HFFc6 (cell line): ENCODE measurements at places on chromosomes 5 and 9.

- no peak for DNase-seq
Observed at GRCh38 chr5:76326577-76327302, 76.3 kb upstream of the IQGAP2 start.

DNA sequence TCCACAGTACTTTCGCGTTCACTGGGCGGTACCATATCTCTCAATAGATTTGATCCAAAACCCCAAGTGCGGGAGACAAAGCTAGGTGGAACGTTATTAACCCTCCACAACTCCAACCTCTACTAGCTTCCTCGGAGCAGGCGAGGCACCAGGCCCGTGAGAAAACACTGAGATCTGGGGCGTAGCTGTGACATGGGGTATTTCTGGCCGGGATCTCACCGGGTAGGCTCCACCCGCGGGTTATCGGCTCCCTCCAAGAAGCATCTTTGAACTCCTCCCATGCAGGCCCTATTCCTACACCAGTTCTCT lies 350 bp upstream of the SLC25A46 start:
- no peak for DNase-seq

- no peak for DNase-seq
Observed at GRCh38 chr5:114782869-114783268, 386.8 kb downstream of the TRIM36 start.

DNA sequence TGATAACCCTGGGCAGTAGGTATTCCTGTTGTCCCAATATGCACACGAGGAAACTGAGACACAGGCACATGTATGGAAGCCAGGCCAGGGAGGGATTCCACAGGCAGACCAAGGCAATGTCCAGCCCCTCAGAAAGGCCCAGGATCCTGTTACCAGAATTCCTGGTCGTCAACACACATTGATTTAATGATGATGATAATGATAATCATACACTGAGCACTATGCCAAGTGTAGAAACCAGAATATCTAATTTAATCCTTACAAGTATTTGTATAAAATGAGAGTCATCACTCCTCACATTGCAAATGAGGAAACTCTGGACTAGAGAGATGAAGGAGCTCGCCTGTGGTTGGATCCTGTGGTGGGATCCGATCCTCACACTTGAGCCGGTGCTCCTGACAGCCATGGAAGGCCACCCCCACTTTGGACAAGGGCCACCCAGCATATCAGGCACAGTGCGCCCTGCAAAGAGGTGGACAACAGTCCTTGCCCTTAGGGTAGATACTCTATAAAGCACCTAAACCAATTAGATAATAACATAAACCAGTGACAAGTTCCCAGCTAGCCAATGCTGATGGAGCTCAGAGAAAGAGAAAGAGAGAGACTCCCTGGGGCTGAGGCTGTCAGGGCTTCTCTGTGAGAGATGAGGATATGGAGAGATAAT lies 185.3 kb downstream of the SLIT3 start:
- no peak for DNase-seq

GRCh38 chr5:139982975-139983240 lies 60.2 kb downstream of the NRG2 start:
- DNase-seq = peak; percentile 34

DNA sequence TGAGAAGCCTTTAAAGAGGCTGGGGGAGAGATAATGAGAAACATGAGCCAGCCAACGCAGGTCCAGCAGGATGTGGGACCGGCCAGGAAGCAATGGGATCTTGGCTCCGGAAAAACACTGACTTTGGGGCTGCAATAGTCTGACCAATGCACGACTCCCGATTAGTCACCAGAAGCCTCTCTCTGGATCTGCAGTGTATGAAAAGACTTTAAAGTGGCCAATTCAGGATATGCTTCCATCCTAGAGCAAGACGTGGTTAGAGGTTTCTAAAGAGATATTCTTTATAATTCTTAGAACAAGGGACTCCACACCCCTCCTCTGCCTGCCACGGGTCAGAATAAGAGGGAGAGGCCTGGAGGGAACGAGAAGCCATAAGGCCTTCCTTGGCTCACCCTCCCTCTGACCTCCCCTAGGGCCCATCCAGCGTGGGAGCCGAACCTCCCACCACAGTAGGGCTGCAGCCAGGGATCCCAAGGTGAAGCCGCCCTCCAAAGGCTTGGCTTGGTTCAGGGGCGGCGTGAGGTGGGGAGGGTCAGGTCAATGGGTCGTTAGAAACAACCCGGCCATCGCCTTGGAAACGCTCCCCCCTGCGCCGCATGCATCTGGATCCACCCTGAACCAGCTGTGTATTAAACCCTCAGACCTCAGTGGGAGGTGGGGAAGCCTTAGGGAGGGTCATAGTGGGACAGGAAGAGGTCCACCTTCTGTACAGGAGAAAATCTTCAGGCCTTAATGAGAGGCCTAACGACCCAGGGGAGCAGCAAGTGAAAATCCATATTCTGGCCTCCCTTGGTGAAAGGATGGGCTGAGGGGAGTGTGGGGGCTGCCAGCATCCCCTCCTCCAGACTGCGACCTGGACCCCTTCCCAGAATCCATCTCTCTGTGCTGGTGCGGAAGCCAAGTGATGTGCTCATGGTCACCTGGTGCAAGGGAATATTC lies 11.1 kb downstream of the FGF1 start:
- peak; percentile 67 for DNase-seq

- no peak for DNase-seq
Observed at GRCh38 chr9:134342746-134343115, 16.5 kb downstream of the RXRA start.

DNA sequence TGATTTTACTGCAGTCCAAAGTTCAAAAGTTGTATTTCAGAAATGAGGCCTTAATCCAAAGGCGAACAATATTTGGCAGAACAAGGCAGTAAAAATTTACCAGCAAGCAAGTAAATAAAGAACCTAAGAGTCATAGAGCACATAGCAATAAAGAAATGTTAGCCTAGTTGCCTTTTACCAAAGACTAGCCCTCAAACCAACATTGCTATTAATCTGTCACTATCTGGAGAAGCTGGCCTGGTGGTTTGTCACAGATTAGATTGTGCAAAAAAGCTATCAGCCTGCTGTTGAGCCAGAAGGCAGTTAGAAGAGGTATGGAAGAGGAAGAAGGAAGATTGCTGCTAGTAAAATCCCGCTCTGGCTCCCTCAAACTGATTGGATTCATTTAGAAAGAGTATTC lies 304.7 kb upstream of the KLF4 start:
- no peak for DNase-seq

DNA sequence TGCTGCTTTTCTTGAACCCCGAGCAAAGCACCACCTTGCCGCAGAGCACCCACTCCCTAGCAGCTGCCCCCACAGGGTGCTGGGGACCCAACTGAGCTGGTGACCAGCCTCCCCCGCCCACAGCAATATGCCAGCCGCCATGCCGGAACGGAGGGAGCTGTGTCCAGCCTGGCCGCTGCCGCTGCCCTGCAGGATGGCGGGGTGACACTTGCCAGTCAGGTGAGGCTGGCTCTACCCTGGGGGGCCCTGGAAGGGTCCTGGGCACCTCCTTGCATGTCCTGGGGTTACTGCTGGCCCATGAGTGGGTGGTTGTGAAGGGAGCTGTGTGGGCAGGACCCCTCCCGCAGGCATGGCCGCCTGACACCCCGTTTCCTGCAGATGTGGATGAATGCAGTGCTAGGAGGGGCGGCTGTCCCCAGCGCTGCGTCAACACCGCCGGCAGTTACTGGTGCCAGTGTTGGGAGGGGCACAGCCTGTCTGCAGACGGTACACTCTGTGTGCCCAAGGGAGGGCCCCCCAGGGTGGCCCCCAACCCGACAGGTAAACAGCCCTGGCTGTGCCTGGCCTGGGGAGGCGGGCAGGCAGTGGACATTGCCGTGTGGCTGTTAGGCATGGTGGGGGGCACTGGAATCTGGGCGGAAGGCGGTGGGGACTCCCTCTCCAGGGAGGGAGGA lies 7.2 kb downstream of the EGFL7 start:
- no peak for DNase-seq

DNA sequence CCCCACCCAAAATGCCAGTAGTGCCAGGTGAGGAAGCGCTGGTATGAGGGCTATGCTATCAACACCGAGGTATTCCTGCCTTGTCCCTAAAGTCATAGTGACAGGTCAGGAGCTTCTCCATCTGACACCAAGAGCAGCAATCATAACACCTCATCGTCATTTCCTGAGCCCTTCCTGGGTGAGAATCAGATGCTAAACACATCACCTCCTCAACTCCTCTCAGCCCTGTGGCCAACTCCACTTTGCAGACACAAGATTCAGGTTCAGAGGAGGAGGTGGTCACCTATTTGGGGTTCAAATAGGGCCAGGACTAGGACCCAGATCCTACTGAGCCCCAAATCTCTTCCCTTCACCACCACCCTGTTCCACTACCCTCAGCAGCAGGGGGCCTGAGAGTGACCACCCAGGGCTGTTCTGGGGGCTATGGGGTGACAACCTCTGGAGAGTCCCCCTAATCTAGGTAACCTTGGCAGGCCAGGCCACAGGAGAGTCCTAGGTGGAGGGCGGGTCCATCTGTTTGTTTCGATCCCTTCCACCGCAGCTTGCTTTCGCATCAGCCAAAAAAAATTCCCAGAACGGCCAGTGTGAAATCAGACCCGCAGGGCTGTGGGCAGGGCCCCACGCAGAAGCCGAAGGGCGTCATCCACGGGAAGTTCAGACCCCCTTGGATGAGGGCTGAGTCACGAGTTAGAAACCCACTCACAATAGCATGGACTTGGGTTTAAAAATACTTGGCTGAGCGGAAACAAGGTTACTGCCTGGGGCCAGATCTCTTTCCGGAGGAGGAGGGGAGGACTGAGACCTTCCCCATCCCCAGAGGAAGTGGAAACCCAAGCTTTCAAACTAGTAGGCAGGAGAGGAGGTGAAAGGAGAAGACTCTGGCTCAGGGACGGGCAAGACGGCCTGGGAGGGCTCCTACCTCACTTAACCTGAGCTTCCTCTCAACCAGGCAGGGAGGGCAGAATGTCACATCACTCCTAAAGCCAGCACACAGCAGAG lies 8.7 kb downstream of the STK10 start:
- DNase-seq = peak; percentile 18

GRCh38 chr9:83956086-83956435 lies 24.0 kb downstream of the HNRNPK start:
- no peak for DNase-seq

DNA sequence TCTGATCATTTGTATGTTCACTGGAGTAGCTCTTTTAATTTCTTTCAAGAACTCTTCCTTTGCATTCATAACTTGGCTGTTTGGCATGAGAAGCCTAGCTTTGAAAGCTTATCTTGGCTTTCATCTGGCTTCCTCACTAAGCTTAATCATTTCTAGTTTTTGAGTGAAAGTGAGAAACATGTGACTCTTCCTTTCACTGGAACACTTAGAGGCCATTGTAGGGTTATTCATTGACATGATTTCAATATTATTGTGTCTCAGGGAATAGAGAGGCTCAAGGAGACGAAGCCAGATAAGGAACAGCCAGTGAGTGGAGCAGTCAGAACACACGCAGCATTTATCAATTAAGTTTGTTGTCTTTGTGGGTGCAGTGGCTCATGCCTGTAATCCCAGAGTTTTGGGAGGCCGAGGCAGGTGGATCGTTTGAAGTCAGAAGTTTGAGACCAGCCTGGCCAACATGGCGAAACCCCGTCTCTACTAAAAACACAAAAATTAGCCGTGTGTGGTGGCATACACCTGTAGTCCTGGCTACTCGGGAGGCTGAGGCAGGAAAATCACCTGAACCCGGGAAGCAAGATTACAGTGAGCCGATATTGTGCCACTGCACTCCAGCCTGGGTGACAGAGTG lies 98.3 kb downstream of the UGCG start:
- peak; percentile 4 for DNase-seq

DNA sequence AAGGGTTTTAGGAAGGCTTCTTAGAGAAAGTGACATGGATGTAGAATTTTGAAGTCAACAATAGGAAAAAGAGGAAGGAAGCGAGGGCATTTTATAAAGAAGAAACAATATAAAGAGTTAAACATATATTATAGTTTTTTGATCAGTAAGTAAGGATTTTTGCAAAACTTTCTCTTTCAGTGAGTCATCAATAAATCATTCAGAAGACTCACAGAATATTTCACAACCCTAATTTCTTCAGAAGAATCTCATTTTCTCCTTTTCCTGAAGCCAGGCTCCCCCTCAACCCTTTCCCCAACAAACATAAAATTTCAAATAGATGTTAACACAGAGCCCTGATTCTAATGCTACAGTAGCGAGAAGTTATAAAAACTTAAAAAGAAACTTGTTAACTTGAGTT lies 4.3 kb upstream of the COX7C start:
- no peak for DNase-seq

GRCh38 chr5:180605554-180606214 lies 14.4 kb upstream of the SCGB3A1 start:
- peak; percentile 29 for DNase-seq

DNA sequence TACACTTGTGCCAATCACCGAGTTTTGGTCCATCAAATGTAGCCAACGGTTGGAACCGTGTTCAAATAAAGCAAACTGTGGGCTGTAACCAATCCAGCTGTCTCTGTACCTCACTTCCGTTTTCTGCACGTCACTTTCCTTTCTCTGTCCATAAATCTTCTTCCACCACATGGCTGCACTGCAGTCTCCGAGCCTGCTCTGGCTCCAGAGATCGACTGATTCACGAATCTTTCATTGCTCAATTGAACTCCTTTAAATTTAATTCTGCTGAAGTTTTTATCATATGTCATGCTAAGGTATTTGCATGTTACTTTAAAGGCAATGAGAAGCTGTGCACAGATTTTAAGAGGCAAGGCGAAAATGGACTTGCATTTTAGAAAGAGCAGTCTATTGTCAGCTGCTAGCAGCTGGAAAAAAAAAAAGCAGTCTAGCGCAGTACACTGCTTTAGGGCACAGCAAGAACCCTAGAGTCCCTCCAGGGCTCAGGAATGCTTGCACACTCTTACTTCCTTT lies 13.2 kb downstream of the TTC39B start:
- DNase-seq = peak; percentile 25

DNA sequence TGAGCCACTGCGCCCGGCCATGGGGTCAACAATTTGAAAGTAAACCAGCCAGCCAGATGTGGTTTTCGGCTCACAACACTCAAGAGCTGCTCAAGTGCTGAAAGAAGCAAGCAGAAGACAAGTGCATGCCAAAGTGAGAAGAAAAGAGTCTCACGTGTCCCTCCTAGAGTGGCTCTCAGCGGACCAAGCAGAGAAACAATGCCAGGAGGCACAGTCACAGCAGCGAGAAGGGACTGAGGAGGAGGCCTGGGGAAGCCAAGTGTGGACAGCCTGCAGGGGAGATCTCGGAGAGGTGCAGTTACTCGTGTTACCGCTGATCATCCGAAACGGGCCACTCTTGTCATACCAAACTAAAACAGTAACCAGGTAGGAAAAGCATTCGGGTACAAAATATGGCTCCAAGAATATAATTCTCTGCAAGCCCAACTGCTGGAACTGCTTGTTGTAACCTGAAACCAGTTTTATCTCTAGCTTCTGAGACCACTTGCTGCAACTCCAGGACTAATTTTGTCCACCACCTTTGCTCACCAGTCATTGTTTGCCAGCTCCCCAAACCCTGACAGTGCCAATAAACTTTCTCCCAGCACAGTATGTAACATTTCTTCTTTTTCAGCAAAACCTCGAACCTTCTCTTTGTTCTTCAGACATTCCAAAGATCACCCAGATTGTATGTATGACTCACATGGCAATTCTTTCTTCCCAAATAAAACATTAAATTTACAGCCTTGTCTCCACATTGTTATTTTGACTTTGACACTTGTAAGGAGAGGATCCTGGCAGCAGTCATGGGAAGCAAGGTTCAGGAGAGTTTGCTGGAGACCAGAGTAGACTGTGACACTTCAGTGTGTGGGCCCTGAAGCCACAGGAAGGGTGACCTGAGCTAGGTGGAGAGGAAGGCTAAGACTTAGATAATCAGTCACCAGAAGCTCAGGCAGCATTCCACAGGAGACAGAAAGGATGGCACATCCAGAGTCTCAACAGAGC lies 6.3 kb downstream of the SLC35D2 start:
- DNase-seq = peak; percentile 46
